Astrocyte of the cerebellum (primary cell): ENCODE measurements at places on chromosomes 4 and X.

DNA sequence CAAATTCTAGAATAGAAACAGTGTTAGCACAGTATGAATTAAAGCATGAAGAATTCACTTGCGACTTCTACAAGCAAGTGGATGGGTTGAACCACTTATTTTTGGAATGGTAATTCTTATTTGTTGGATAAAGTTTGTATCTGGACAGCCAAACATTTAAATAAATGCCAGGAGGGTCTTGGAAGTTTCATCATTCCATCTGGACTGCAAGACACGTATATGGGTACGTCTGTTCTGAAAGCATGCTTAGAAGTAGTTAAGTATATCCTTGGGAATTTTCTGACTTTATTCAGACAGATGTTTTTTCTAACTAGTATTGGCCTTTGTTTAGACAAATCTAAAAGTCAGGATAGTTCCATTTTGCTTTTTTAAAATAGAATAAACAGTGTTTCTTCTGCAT, 77.5 kb upstream of the CASK start:
- no peak for DNase-seq

GRCh38 chrX:84357296-84357695, 145.0 kb downstream of the HDX start:
- DNase-seq, result no peak

- no peak for DNase-seq
These were observed 44.9 kb downstream of the SH3KBP1 start for GRCh38 chrX:19842542-19842941.

GRCh38 chr4:109414938-109415337, 18.7 kb upstream of the SEC24B start:
- peak; percentile 55 for DNase-seq

GRCh38 chr4:181488926-181489325, 754.3 kb upstream of the TENM3 start:
- DNase-seq, result no peak

- DNase-seq, result no peak
These were observed 122.3 kb downstream of the UNC5C start for GRCh38 chr4:95426455-95426854.

DNA sequence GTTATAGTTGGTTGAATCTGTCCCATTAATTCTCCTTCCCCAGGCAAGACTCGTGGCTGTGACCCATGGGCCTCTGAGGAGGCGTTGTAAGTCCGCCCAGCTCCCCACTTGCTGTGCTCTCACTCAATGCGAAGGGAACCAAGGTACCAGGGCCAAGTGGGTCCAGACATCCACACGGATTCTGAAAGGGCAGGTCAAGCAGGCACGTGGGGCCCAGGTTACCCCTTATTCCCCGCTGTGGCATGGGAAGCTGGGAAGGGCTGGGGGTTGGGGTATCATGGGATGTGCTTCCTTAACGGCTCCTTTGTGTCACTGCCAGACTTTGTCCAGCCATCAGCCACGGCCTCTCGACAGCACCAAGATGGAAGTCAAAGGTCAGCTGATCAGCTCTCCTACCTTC, 3.1 kb downstream of the CCDC120 start:
- no peak for DNase-seq
